ENCODE measurements at places on chromosomes 6 and 20.
A peak's percentile ranks its signal among the peaks of the same experiment; 100 is the strongest.

DNA sequence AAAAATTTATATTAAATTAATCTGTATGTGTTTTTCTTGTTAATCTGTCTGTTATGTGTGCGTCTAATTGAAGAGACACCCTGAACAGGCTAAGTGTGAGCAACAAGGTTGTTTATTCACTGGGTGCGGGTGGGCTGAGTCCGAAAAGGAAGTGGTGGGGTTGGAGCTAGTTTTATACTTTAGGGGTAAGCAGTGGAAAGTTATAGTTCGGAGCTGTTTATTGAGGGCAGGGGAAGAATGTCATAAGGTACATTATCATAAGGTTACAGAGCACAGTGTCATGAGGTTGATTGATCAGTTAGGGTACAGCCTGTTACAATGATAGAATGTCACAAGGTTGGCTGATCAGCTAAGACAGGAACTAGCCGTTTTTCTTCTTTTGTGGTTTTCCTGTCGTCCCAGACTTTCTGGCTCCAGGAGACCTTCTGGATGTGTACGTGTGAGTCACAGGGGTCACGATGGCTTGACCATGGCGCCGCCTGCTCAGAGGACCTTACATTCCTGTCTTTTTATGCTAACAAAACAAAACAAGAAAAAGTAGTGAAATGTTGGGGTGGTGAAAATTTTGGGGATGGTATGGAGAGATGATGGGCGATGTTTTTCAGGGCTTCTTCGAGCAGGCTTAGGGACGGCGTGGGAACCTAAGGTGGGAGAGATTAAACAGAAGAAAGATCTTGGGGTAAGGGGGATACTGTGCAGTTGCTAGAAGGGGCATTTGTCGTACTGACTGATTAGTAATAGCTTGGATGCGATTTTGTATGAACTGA, 754.0 kb upstream of the ADGRB3 start:
- no peak for DNase-seq

- no peak for DNase-seq
Observed at GRCh38 chr6:63795006-63795405, 159.4 kb downstream of the PHF3 start.

DNA sequence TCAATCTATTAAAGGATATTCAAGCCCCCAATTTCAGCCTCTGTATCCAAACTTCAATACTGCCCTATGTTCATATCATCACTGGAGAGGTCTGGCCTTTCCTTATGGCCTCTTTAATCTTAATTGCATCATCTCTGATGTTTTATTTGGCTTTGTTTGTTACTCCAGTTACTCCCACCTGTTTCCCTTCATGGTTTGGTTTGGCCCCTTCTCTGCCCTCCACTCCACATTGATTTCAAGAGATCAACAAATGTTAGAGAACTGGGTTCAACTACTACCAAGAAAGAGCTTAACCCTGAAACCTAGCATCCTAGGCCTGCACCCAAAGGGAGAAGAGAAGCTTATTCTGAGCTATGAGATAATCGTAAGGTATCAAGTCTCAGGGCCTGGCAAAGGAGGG, 221.6 kb downstream of the LAMA2 start:
- no peak for DNase-seq

GRCh38 chr6:154474648-154475428, 35.6 kb downstream of the CNKSR3 start:
- DNase-seq, result peak; percentile 88

DNA sequence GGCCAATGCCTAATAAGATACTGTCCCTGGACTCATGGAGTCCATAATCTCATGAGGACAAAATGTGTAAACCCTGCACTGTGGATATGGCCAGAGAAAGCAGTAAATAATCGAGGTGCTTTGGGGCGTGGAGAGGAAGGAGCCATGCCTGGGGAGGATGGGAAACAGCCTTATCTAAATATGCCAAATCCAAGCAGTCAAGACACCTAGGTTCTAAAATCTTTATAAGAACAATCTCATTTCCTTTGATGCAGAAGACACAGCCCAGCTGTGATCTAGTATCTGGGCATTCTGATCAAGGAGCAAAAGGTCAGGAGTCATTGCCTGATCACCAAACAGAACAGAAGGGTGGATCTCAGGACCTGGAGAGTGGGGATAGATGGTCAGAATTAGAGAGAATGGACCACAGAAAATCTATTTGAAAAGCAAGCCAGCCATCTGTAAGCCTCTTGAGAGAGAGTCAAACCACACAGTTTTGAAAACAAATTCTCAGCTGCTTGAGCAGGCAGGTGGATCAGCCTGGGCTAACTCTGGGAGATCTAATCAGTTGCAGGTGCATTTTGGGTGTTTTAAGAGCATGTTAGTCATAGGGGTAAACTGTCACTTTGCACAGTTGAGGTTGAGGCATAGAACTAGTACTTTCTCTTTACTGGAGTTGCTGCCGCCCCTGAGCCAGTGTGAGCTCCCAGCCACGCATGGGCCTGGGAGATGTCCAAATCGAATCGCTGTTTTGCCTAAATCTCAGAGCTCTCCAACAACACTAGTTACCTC, 130.8 kb upstream of the TNFAIP3 start:
- DNase-seq, result no peak

DNA sequence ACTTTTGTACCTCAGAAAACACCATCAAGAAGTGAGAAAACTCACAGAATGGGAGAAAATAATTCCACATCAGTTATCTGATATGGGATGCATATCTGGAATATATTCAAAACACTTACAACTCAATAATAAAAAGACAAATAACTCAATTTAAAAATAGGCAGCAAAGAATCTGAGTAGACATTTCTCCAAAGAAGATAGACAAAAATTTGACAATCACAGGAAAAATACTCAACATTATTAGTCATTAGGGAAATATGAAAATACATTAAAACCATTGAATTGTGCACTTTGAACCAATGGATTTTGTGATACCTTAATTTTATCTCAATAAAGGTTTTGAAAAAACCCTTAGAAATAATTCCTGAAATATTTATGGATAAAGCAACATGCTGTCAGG, 36.9 kb upstream of the STMND1 start:
- peak; percentile 43 for DNase-seq

GRCh38 chr6:7249946-7250643, 62.9 kb downstream of the SSR1 start:
- DNase-seq, result peak; percentile 64

DNA sequence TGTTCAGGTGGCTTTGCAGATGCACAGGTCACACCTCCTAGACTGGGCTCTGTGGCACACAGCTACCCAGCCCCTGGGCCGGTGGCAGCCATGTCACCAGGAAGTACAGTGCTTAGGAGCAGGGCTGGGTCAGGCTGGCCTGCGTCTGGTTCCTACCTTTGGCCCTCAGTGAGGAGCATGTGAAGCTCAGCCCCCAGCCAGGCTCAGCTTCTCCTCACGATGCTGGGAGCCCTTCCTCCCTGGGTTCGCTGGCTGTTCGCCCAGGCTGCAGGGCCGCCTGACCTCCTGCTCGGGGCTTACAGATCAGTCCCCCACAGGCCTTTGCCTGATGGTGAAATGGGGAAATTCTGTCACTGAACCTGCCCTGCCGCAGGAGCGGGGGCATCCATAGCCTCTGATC, 23.1 kb downstream of the SPATA2 start:
- DNase-seq, result no peak

- DNase-seq, result no peak
Observed at GRCh38 chr6:123804787-123805540, 1.3 kb downstream of the NKAIN2 start.

- no peak for DNase-seq
Observed at GRCh38 chr6:34589140-34589539, 33.0 kb upstream of the SPDEF start.

- no peak for DNase-seq
Observed at GRCh38 chr20:53439616-53440015, 154.0 kb downstream of the ZNF217 start.

GRCh38 chr6:34922177-34922663, 33.2 kb downstream of the ANKS1A start:
- peak; percentile 72 for DNase-seq

GRCh38 chr20:25676164-25676809, 20.4 kb downstream of the ZNF337 start:
- DNase-seq, result peak; percentile 59

GRCh38 chr6:3568396-3569082, 111.7 kb upstream of the SLC22A23 start:
- no peak for DNase-seq

DNA sequence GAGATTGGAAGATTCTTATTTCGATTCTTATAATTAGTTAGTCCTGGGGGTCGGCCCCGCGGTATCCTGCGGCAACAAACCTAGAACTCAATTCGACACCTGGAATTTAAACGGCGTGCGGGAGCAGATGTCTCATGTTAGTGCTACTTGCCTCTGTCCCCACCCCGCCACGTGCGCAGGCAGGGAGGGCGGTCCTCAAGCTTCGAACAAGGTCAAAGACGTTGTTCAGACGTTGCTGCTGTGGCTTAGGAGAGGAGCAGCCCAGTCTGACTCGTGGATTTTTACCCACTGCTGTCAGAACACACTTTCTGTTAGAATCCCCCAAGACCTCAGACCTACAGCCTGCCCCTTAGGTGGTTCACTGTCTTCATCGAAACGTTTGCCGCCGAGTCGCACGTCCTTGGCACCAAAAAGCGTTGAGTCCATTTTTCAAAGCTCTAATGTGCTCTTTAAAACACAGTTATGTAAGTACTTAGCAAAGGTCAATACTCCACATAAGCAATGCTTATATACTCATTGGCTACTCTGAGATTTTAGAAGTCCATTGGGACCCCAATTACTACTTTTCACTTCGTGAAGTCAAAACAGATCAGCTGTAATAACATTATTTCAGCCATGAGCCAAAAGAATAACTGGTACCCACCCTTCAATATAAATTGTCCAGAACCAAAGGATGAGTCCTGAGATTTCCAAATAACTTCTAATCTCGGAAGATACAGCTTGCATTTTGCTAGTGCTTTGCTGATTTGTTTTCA, 2.7 kb upstream of the C6orf62 start:
- DNase-seq, result no peak

- no peak for DNase-seq
Observed at GRCh38 chr6:37727996-37728395, 30.3 kb upstream of the MDGA1 start.

Data from EL (cell line).